ENCODE measurements at places on chromosomes 3 and 15.

DNA sequence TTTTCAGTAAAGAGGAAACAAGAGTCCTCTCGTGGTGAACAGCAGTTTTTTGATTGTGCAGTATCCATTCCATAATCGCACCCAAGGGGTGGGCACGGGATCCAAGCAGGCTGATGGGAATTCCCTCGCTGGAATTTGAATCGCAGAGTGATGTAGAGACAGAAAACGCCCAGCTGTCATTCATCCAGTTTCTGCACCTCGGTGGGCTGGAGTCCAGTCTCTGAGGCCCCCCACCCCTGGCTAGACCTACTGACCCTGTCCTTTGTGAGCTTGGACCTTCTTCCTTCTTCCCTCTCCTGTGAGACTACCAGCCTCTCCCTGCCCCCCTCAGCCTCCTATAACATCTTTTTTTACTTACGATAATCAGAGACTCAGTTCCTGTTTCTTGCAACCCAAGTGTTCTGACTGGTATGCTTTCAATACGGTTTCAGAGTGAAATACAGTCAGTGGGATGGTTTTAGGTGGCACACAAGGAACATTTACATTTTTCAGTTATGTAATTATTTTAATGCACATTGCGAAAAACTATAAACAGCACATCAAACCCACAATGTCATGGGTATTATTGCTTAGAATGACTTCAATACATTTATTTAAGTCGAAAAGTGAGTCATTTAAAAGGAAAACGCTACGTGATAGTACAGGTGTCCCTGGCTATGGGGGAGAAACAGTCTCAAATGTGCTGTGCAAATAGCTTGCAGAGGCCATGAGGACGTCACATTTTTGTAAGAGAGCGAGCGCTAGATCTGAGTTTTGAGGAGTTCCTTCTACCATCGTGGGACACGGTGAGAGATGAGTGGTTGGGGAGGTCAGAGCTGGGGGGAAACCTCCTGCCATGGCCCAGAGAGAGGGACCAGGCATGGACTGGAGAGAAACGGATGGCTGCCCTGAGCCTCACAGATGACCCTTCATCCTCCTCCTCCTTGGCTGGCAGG, 37.5 kb upstream of the CHST2 start:
- no peak for DNase-seq

DNA sequence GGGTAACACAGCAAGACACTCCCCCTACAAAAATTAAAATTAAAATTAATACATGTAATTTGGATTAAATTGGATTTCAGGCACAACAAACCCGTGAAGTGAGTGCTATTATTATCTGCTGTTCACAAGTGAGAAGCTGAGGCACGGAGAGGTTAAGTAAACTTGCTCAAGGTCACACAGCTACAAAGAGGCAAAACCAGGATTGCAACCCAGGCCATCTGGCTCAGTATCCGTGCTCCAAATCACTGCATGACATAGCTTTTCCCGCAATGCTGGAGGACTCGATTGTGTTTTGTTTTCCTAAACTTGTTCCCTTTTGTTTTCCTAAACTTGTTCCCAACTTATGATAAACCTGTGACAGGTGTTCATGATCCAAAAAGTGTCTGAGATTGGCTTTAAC, 19.9 kb upstream of the C15orf39 start:
- no peak for DNase-seq

DNA sequence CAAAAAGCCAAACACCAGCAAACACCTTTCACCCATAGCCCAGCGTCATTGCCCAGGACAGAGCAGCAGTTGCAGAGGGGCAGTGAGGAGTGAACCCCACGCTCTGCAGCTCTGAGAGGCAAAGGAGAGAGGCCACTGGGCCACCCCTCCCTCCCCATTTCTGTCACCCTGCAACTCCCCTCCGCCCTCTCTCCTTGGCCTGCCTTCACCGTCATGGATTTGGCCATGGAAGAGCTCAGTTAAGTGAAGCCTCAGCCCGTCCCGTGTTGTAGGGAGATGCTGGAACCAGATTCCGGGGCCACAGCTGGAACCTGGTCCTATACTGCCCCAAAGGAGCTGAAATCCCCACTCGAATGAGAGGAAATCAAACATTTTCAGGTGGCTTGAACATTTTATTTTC, 21.9 kb downstream of the MRAS start:
- no peak for DNase-seq

DNA sequence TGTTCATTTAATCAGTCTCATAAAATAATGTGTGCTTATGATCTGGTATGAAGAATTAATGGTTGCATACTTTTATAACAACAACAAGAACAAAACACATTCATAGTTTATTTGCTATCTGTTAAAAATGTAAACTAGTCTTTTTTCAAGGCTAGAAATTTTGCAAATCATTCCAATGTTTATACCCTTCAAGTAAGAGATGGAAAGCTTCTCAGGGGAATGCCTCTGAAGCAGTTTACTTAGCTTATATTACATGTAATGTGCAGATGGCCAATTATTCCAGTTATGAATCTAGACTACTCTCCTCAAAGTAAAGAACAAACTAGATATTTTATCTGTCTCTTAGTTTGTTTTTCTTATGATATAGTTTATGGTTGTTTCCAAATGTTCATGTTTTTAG, 575.4 kb downstream of the NAALADL2 start:
- no peak for DNase-seq

GRCh38 chr15:83270176-83270575, 14.3 kb downstream of the BNC1 start:
- DNase-seq = no peak

All from KG1 (cell line).